Kidney (tissue), 22 donors: ENCODE measurements at places on chromosomes 4 and X. TPM values are rescaled to one million over a fixed set of nuclear protein-coding genes. Genes with fewer than 3 reads are reported as not detected.

- no peaks in the 10 kb centered on the region for H3K27me3 ChIP-seq
- no peak overlapping the region for H3K4me3 ChIP-seq
- no peak overlapping the region for H3K27ac ChIP-seq
Observed at GRCh38 chr4:30245140-30245539, 475.0 kb upstream of the PCDH7 start.

The CENPVL1 gene
- not detected for total RNA-seq

- no peaks in the 10 kb centered on the region for H3K4me1 ChIP-seq
- no peak overlapping the region for H3K27ac ChIP-seq
- no peaks in the 10 kb centered on the region for H3K27me3 ChIP-seq
- no peak overlapping the region for H3K4me3 ChIP-seq
Observed at GRCh38 chrX:71632923-71633657, 14.8 kb upstream of the CXCR3 start.

DNA sequence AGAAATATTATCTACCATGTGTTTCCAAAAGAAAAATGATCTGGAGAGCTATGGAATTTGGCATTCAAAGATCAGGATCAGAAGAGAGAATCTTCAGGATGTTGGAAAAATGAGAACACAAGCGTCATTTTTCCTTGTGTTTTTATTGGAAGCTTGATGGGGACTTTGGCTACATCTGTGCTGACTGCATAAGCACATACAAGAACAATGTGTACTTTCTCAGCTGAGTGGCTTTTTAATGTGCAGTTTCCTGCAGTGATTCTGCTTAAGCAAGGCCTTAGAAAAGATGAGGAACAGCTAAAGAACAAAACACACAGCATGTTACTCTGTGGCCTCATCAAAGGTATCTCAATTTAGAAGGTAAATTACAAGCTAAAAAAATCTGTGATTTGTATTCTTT lies 1039.9 kb downstream of the GLUD2 start:
- no peaks in the 10 kb centered on the region for H3K27me3 ChIP-seq
- no peak overlapping the region for H3K4me3 ChIP-seq
- DNase-seq: no peak
- no peaks in the 10 kb centered on the region for H3K4me1 ChIP-seq
- no peak overlapping the region for H3K27ac ChIP-seq
- H3K36me3 ChIP-seq: no peaks in the 10 kb centered on the region

GRCh38 chr4:53990641-53991040 lies 73.8 kb downstream of the CHIC2 start:
- no peak overlapping the region for H3K4me3 ChIP-seq
- DNase-seq: no peak
- no peak overlapping the region for H3K27ac ChIP-seq

GRCh38 chr4:109040441-109040840 lies 262.0 kb downstream of the COL25A1 start:
- no peak overlapping the region for H3K27ac ChIP-seq
- H3K36me3 ChIP-seq: no peaks in the 10 kb centered on the region
- no peak for DNase-seq
- H3K27me3 ChIP-seq: no peaks in the 10 kb centered on the region
